ENCODE measurements at places on chromosomes 4 and X.
A peak's percentile ranks its signal among the peaks of the same experiment; 100 is the strongest.

DNA sequence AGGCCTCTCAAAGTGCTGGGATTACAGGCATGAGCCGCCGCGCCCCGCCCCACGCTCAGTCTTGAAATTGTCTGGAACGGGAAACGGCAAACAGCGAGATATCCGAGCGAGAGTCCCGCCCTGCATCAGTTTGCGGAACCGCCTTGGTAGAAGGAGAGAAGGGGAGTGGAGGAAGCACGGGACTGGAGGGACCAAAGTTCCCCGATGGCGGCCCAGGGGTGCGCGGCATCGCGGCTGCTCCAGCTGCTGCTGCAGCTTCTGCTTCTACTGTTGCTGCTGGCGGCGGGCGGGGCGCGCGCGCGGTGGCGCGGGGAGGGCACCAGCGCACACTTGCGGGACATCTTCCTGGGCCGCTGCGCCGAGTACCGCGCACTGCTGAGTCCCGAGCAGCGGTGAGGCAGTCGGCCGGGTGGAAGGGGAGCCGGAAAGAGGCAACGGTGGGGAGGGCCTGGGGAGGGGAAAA, at the start of gene BST1:
TSS of gene BST1 (plus strand) at position 125 of the 463 bp plus-strand sequence. CDS start at position 205, 80 bp downstream.
- no peak for DNase-seq

DNA sequence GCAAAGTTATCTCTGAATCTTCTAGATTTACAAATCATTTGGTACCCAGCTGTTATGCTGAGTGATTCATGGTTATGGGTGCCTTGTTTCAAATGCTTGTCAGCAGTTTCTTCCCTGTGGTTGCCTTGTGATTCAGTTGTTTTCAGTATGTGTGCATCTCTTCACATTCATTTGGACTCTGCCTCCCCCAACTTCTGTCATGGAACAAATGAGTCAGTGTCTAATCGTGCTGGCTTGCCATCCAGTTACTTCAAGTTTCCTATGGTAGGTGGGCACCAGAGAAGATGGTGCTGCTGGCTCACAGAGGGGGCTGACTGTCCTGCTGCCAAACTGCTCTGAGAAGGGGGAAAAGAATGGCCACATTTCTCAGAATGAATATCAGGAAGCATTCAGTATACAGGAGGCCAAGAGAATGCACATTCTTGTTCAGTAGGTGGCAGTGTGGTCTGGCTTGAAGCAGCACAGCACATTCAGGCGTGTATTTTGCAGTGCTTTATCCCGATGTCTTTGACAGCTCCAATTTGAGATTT, 260.9 kb downstream of the GLUD2 start:
- DNase-seq, result peak; percentile 6

DNA sequence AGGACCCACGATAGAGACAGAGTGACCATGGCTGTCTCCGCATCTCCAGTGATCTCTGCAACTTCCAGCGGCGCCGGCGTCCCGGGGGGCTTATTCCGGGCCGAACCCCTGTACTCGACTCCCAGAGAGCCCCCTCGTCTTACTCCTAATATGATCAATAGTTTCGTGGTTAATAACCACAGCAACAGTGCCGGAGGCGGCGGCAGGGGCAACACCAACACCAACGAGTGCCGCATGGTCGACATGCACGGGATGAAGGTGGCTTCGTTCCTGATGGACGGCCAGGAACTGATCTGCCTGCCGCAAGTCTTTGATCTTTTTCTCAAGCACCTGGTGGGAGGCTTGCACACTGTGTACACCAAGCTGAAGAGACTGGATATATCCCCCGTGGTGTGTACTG, 343 bp downstream of the DACH2 start:
- DNase-seq, result no peak

DNA sequence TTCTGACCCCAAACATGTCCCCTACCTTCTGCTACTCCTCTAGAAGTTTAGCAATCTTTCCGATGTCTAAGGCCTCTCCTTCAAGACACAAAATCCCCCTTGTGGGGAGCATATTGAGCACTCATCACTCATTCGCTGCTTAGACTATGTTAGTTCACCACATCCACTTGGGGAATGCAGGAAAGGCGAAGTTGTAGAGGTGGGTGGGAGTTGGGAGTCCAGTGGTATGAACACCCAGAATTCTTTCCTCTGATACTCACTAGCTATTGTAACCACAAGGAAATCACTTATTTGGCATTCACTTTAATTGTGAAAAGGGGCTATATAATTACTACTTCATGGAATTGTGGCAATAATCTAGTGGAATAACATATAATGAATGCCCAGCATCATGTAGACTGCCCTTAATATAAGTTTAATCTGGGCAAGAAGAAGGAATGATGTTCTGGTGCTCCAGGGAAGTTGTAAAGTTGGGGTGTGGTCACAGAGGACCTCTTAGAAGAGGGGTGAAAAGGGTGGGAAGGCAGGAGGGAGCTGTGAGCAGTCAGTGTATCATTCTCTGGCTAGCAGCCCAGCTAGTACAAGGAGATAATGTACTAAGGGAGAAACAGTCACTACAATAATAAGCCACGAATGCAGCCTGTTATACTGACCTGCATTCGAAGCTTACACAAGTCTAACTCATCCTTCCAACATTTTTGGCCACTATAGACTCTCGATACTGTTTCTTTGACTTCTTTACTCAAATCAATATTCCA, 468.2 kb upstream of the DIPK2B start:
- DNase-seq, result no peak

DNA sequence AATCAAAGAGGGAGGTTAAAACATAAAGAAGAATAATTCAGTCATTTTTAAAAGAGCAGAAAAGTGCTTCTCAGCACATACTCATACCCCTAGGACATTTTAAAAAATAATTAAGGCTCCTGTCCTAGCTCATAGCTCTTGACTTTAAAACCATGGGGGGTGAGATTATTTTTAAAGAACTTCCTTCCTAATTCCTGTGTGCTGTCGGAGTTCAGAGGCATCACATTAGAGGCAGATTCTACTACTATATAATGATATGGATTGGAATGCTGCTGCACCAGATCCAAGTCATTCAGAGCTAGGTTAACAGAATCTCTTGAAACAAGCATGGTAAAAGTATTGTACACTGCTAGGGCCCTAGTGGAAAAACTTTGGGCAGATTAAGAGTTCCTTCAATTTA, 456.5 kb upstream of the ADGRL3 start:
- DNase-seq, result no peak

- DNase-seq, result no peak
Measured at GRCh38 chrX:133085785-133086184, 11.1 kb downstream of the USP26 start.

- DNase-seq, result no peak
Measured at GRCh38 chr4:140924761-140925392, 168.7 kb upstream of the TBC1D9 start.

- DNase-seq, result no peak
Measured at GRCh38 chrX:794311-794710, 163.7 kb downstream of the SHOX start.

DNA sequence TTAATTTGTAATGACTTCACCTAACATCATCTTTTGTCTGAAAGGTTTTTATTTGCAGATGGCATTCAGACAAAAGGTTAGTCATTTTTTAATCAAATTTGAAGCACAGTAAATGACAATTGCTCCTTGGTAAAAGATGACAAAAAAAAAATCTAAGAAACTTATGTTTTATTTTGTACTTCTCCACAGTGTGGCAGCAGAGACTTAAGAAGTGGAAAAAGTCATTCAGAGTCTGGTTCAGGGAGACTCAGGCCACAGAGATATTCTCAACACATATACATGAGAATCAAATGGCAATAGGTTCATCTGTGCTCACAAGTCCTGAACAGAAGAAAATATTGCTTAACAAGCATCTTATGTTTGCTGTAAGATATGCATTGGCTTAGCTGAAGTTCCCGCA, 436.2 kb downstream of the KCNIP4 start:
- DNase-seq, result no peak

DNA sequence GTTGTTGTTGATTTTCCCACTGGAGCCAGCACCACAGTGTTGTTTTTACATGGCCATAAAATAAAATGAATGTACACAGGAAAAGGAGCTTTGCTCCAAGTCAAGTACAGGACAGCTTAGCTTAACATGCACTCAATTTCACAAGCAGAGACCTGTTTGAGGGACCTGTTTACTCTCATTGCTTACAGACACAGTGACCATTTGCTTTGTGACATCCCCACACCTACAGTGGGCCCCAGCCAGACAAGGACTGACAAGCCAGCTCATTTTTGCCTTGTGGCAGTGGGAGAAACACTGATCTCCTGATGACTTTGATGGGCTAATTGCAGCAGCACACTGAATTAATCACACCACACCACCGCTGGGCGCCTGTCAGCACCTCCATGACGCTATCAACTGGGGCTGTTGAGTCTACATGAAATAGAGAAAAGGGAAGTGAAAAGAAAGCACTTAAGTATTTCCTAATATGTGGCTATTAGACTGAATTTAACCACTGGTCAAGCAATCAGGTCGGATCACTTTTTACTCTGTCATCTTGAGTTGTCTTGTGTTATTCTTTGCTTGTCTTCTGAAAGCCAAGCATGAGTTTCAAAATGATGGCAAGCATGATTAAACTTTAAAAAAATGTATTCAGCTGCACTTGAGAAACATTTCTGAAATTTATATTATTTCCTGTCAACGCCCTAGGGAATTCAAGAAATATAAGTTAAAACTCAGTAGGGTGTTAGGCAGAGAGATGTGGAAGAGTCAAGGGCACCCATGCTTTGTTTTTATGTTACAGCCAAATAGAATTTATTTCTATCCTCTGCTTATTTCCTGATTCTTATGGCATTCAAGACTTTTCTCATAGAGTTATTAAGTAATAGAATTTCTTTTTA, 557.7 kb downstream of the RAB28 start:
- DNase-seq, result peak; percentile 69

- no peak for DNase-seq
Measured at GRCh38 chr4:95014068-95014467, 256.3 kb downstream of the BMPR1B start.

DNA sequence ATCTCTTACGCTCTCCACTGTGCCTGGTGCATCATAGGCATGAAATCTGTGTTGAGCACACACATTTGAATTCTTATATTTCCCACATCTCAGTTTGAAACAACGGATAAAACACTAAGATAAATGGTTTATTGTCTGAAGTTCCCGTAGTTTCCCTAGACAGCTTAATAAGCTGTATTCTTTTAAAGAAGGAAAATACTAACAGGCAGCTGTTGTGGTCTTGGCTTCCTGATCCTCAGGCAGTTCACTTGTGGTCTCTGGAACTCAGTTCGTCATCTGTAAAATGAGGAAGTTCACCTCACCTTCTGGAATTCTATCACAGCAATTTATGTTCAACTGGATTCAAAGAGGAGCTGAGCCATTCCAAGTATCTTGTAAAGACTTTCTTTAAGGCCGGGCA, 1805.6 kb upstream of the TENM3 start:
- no peak for DNase-seq

GRCh38 chrX:107716118-107716684, 59.4 kb downstream of the TSC22D3 start:
- DNase-seq, result no peak

GRCh38 chr4:140037353-140038030, 116.5 kb downstream of the MAML3 start:
- DNase-seq, result peak; percentile 77

GRCh38 chr4:76589872-76590797, 155.1 kb downstream of the SHROOM3 start:
- DNase-seq, result peak; percentile 52

GRCh38 chrX:153922932-153923857, 2.9 kb downstream of the ARHGAP4 start:
- DNase-seq, result no peak

DNA sequence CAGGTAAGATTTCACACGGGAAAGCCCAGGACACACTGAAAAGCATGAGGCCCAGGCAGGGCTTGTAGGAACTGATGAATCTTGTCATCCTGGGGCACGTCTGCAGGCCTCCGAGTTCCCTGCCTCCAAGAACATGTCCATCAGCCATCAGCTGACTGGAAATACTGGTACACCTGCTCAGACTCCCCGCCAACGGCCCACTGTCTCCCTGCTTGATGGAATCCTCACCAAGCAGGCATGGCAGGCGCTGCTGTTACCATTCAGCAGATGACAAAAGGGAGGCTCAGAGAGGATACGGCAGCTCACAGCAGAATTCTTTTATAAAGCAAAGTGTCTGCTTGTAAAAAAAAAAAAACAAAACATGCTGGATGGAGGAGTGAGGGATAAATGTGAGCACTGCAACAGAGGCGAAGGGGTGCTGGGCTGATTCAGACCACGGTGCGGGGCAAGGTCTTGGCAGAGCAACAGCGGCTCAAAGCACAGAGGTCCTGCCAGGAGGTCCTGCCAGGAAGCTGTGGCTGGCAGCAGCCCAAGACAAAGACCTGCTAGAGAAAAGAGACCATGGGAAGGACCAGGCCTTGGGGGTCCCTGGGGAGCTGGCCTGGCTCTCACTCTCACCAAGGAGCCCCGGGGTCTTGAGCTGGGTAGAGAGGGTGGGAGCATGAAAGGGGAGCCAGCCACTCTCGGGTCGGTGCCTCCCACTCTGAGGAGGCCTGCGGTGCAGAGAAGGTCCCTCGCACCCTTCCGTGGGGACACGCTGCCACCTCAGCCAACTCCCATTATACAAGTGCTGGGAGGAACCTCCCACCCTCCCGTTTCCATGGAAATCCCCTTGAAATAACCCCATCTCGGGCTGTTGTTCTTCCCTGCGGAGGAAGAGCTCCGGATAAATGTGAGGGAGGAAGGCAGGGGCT, 25.6 kb downstream of the PPP2R2C start:
- DNase-seq, result no peak

- no peak for DNase-seq
Measured at GRCh38 chrX:27924261-27924660, 57.0 kb downstream of the DCAF8L1 start.

DNA sequence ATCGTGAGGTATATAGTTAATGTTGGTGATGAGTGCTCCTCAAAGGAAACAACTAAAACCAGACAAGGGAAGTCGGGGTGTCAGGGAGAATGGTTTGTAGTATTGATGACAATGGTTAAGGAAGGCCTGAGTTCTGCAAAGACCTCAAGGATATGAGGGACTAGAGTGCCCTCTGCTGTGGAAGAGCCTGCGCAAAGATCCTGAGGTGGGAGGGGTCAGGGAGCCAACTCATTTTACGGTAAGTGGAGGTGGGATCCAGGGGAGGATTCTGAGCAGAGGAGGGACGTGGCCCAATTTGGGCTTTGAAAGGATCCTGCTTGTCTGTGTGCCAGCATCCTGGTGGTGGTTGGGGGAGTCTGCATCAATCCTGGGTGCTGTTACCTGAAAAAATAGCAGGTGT, 11.3 kb downstream of the UBA1 start:
- DNase-seq, result no peak

DNA sequence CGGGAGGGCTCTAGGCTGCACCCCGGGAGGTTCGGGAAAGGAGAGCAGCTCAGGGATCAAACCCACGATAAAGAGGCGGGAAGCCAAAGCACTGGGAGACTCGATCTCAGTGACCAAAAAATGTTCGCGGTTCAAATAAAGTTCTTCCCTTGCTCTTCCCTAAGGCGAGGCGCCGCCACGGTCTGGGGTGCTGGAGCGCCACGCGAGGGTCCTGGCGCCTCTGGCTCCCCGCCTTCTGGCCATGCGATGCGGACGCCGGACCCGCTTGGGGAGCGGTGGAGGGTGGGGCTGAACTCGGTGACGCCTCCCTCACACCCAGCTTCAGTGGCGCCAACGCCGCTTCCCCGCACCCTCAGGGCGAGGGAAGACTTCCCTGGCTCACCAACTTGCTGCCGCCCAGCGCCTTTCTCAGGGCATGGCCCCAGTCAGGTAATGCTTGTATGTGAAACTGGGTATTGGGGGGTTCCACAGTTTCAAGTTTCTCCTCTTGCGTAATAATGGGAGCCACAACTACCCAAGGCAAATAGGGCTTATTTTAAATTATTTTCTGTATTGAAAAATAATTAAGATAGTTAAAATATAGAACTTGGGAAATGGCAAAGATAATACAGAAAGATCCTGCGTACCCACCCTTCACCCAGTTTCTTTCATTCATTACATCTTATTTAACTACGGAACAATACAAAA, at the start of gene QRFPR:
TSS of gene QRFPR (minus strand) at position 243 of the 687 bp plus-strand sequence. CDS start 371 bp downstream, outside the sequence.
- DNase-seq, result no peak

- DNase-seq, result no peak
Measured at GRCh38 chr4:94766856-94767255, 9.1 kb downstream of the BMPR1B start.
